ENCODE measurements at places on chromosomes 2 and 18. TPM values are rescaled to one million over a fixed set of nuclear protein-coding genes. Genes with fewer than 3 reads are reported as not detected.

GRCh38 chr2:68809324-68810240 lies 61.6 kb downstream of the BMP10 start:
- DNase-seq = no peak

Gene NT5C1B
- total RNA-seq = not detected

DNA sequence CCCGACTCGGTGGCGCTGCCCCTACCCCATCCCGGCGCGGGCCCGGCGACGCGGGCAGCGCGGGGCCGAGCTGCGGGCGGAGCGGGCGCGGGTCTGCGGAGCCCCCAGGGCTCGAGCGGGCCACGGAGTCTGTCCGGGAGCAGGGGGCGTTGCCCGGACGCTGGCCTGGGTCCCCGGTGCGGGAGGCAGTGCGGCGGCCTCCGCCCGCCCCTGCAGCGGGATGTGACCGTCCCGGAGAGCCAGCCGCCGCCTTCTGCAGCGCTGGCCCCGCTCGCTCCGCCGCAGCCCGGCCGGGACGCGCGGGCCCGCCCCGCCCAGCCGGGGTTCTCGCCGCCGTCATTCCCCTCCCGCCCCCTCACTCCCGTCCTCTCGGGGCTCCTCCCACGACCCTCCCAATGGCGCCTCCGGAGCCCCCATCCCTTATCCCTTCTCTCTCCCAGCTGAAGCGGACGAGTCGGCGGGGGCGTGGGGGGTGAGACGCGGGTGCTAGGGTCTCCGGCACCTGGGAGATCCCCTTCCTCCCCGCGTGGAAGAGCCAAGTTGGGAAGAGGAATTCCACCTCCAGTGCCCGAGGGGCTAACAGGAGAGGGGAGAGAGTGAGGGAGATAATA lies at the start of gene FNDC4:
Gene FNDC4 (minus strand): TSS at position 257 of the 611 bp plus-strand sequence. CDS start 521 bp downstream, outside the sequence.
- peak; percentile 39 for DNase-seq

- DNase-seq = peak; percentile 47
Measured at GRCh38 chr2:37020212-37020886, 54.0 kb upstream of the STRN start.

Gene MBOAT2
- 15.0 TPM for total RNA-seq

Gene INPP5D
- 45.3 TPM for total RNA-seq

GRCh38 chr18:24268784-24269550 lies 128.7 kb downstream of the OSBPL1A start:
- DNase-seq = no peak

DNA sequence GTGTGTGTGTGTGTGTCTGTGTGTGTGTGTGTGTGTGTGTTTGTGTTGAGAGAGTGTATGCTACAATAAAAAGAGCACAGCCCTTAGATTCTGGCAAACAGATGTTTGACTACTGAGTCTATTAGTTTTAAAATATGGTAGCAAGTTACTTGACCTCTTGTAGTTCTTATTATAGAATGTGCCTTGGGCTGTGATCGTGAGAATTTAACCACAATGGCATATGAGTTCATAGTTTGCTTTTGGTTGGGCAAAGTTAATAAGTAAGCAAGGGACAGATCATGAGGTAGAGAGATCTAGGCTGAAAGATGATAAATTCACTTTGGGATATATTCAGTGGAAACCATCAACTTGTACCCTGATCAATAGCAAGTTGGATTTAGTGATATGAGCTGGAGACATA lies 334.3 kb upstream of the VWC2L start:
- DNase-seq = no peak

GRCh38 chr18:35088921-35089320 lies 47.7 kb downstream of the MAPRE2 start:
- DNase-seq = no peak

- DNase-seq = no peak
Measured at GRCh38 chr2:159139216-159139933, 147.1 kb downstream of the WDSUB1 start.

- DNase-seq = no peak
Measured at GRCh38 chr2:219107758-219108157, 47.0 kb upstream of the IHH start.

DNA sequence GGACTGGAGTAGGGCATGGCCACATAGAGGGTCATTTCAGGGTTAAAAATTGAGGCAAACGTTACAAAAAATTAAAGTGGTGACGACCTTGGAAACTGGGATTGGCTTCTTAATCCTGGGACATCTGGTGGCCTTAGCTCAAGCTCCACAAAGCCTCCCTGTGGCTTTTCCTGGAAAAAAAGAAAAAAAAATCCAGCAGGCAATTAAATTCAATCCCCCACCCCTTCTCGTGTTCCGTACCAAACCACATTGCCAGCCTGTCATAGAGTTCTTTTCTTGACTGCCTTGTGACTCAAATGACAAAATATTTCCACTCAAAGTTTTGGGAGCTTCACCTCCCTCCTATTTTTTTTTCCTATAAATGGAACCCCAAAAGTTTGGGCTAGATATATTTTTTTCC lies 195.6 kb downstream of the HRH4 start:
- no peak for DNase-seq

Data from dermis blood vessel endothelial cell (primary cell).